Osteocyte (in vitro differentiated cells): ENCODE measurements at places on chromosomes 12 and 14. TPM values are rescaled to one million over a fixed set of nuclear protein-coding genes. Genes with fewer than 3 reads are reported as not detected.

GRCh38 chr12:123519141-123520001 lies 14.1 kb downstream of the RILPL1 start:
- peak; percentile 90 for DNase-seq
- H3K4me1 ChIP-seq, result peaks cover 44% of the 10 kb centered on the region
- peak overlapping the region; percentile 10 for H3K4me3 ChIP-seq
- H3K27ac ChIP-seq, result peak overlapping the region; percentile 99
- no peaks in the 10 kb centered on the region for H3K27me3 ChIP-seq

GRCh38 chr14:52115286-52115685 lies 46.4 kb upstream of the NID2 start:
- H3K36me3 ChIP-seq, result no peaks in the 10 kb centered on the region
- H3K27ac ChIP-seq, result no peak overlapping the region
- no peak overlapping the region for H3K4me3 ChIP-seq
- peaks cover 36% of the 10 kb centered on the region for H3K4me1 ChIP-seq
- H3K27me3 ChIP-seq, result no peaks in the 10 kb centered on the region

Gene LMO3
- 1.6 and 1.8 TPM in 2 replicates for total RNA-seq

- peaks cover 49% of the 10 kb centered on the region for H3K36me3 ChIP-seq
- H3K27ac ChIP-seq, result no peak overlapping the region
- H3K4me3 ChIP-seq, result no peak overlapping the region
- peaks cover 9% of the 10 kb centered on the region for H3K4me1 ChIP-seq
- DNase-seq, result no peak
- H3K27me3 ChIP-seq, result no peaks in the 10 kb centered on the region
Observed at GRCh38 chr14:57401501-57401900, 11.1 kb downstream of the NAA30 start.

DNA sequence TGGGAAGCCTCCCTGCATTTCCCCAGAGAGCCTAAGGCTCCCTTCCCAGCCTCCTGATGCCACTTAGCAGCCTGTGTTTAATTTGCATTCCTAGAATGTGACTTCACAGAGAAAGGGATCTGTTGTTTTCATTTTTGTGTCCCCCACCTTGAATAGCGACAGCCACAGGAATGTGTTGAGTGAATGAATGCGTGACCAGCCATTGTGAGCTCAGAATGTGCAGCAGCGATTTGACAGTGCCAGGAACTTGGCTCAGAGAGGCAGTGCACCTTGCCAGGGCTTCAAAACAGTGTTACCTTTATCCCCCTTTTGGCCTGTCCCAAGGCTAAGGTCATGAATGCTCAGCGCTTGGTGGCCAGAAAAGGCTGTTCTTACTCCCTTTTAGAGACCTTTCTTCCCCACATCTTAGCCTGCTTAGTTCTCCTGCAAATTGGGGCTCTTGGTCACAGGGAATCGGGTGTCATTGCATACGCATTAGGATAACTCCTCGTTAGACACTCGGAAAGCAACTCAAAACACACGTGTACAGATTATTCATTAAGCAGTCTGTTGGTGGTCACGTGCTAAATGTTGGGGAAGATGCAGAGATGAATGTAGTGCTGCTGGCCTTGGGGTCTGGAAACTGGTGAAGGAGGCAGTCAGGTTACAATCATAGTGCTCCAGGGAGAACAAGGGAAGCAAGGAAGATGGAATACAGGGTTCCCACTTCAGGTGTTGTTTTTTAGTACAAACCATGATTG lies 9.8 kb downstream of the NTF3 start:
- no peak overlapping the region for H3K4me3 ChIP-seq
- no peak for DNase-seq
- no peaks in the 10 kb centered on the region for H3K36me3 ChIP-seq
- H3K27ac ChIP-seq, result no peak overlapping the region
- peaks cover 2% of the 10 kb centered on the region for H3K4me1 ChIP-seq

DNA sequence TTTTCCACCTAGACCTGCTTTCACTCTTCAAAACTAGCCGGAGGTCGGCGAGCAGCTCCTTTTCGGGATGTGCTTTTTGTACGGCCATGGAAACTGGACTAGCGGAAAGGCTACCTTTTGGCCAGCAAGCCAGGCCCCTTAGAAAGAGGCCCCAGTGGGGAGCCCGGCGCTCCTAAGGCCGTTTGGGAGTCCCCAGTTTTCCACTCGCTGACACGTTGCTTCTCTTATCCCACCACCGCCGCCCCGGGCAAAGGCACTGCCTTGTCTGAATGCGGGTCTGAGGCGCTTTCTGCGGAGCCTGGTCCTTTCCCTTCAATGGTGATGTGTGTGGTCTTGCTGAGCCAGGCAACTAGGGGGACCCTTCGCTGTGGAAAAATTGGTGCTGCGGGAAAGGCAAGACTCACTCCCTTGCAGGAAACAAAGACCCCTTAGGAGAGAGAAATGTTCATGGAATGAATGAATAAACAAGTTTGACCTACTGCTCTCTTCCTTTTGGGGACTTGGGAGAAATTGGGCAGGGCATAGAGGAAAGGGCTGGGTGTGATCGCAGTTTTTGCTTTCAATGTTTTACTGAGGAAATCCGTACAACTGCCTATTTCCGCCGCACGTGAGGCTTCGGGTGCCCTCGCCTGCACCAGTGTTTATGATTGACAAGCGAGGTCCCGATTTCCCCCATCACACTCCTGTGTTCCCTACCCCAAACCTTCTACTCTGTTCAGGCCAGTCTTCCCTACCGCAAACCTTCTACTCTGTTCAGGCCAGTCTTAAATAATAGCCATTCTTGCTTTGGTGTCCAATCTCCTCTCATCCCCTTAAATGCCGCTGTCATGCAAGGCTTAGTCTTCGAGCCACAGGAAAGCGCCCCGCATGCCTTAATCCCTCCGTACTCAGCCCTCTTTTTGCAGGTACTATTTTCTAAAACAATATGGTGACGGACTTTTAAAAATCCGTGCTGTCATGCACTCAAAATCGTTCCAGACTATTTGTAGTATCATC lies 1.0 kb upstream of the SLC38A2 start:
- peaks cover 34% of the 10 kb centered on the region for H3K4me1 ChIP-seq
- peaks cover 34% of the 10 kb centered on the region for H3K36me3 ChIP-seq
- no peaks in the 10 kb centered on the region for H3K27me3 ChIP-seq
- peak overlapping the region; percentile 95 for H3K4me3 ChIP-seq
- peak; percentile 87 for DNase-seq
- H3K27ac ChIP-seq, result peak overlapping the region; percentile 100

GRCh38 chr12:119613319-119613936 lies 19.9 kb downstream of the TMEM233 start:
- H3K27ac ChIP-seq, result no peak overlapping the region
- H3K27me3 ChIP-seq, result no peaks in the 10 kb centered on the region
- H3K4me1 ChIP-seq, result no peaks in the 10 kb centered on the region
- H3K4me3 ChIP-seq, result no peak overlapping the region
- H3K36me3 ChIP-seq, result no peaks in the 10 kb centered on the region

GRCh38 chr14:30134936-30135335 lies 207.3 kb upstream of the PRKD1 start:
- no peaks in the 10 kb centered on the region for H3K36me3 ChIP-seq
- no peaks in the 10 kb centered on the region for H3K27me3 ChIP-seq
- H3K27ac ChIP-seq, result no peak overlapping the region
- no peak overlapping the region for H3K4me3 ChIP-seq
- H3K4me1 ChIP-seq, result no peaks in the 10 kb centered on the region

DNA sequence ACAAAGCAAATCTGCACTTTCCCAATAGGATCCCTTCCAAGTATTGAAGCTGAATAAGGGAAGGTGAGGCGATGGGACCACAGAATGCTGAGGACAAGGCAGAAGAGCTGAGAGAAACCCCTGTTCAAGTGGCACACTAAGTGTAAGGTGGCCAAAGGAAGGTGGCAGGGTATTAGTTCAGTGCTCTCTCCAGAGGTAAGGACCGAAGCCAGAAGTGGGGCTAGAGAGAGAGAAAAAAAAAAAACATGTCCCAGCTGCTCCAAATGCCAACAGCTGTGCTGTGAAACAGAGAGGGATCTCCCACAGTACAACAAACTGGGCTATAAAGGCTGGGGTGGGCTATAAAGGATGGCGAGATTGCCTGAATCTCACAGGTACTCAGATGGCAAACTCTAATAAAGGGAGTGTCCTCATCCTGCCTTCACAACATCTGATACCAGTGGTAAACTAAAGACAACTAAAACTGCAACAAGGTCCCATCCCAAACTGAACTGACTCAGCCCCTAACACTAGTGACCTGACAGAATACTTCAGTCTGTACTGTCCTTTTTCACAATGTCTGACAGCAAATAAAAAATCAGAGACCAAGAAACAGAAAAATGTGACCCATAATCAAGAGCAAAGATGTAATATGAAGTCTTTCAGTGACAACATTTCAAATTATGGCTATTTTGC lies 47.9 kb downstream of the CDK17 start:
- no peak overlapping the region for H3K27ac ChIP-seq
- peaks cover 42% of the 10 kb centered on the region for H3K4me1 ChIP-seq
- H3K36me3 ChIP-seq, result peaks cover 2% of the 10 kb centered on the region
- H3K27me3 ChIP-seq, result no peaks in the 10 kb centered on the region

GRCh38 chr12:22536346-22536945 lies 7.9 kb downstream of the C2CD5 start:
- H3K27me3 ChIP-seq, result no peaks in the 10 kb centered on the region
- no peak overlapping the region for H3K4me3 ChIP-seq
- peaks cover 36% of the 10 kb centered on the region for H3K36me3 ChIP-seq
- peaks cover 27% of the 10 kb centered on the region for H3K4me1 ChIP-seq
- H3K27ac ChIP-seq, result no peak overlapping the region

GRCh38 chr12:128820723-128821432 lies 2.9 kb downstream of the SLC15A4 start:
- no peak for DNase-seq
- no peak overlapping the region for H3K27ac ChIP-seq
- peaks cover 48% of the 10 kb centered on the region for H3K4me1 ChIP-seq

- no peaks in the 10 kb centered on the region for H3K27me3 ChIP-seq
- no peak overlapping the region for H3K4me3 ChIP-seq
- no peaks in the 10 kb centered on the region for H3K36me3 ChIP-seq
- no peak for DNase-seq
- H3K27ac ChIP-seq, result peak overlapping the region; percentile 75
- peaks cover 47% of the 10 kb centered on the region for H3K4me1 ChIP-seq
Observed at GRCh38 chr12:74780182-74780849, 242.7 kb downstream of the ATXN7L3B start.

Gene BMAL2
- total RNA-seq, result 5.5 and 6.4 TPM in 2 replicates

- no peak for DNase-seq
- H3K27me3 ChIP-seq, result peaks cover 3% of the 10 kb centered on the region
- H3K36me3 ChIP-seq, result no peaks in the 10 kb centered on the region
- H3K27ac ChIP-seq, result no peak overlapping the region
- H3K4me1 ChIP-seq, result no peaks in the 10 kb centered on the region
Observed at GRCh38 chr14:67564236-67564635, 31.1 kb downstream of the PLEKHH1 start.

Gene HCAR1
- total RNA-seq, result 0.21 and 0.37 TPM in 2 replicates

GRCh38 chr12:55548756-55549155 lies 646 bp upstream of the OR6C4 start:
- H3K27ac ChIP-seq, result no peak overlapping the region
- H3K4me3 ChIP-seq, result no peak overlapping the region
- no peaks in the 10 kb centered on the region for H3K4me1 ChIP-seq
- H3K27me3 ChIP-seq, result no peaks in the 10 kb centered on the region
- no peak for DNase-seq

Gene TMEM233
- not detected in 2 replicates for total RNA-seq

DNA sequence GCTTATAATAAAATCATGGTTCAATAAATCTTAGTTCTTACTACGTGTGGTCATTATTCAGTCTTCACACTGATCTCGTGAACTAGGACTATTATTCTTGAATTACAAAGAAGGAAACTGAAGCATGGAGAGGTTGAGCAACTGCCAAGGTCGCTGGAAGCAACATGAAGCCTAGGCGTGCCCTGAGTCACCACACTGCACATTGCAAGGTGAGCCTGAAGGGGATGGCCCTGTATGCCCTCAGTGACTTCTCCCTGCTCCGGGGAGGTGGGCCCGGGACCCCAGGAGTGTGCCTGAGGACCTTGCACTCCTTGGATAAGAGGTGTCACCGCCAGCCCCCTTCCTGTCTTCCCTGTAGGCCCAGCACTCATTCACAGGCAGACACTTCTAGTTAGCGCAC lies 161.6 kb downstream of the CACNA1C start:
- peaks cover 26% of the 10 kb centered on the region for H3K36me3 ChIP-seq
- no peak overlapping the region for H3K4me3 ChIP-seq
- no peak for DNase-seq

Gene OR6C2
- total RNA-seq, result not detected in 2 replicates

- peaks cover 15% of the 10 kb centered on the region for H3K4me1 ChIP-seq
- peak within 1 kb of the TSS; percentile 73 for H3K4me3 ChIP-seq
- DNase-seq, result no peak
- H3K36me3 ChIP-seq, result no peaks in the 10 kb centered on the region
- peaks cover 44% of the 10 kb centered on the region for H3K27me3 ChIP-seq
- H3K27ac ChIP-seq, result no peak within 1 kb of the TSS
Observed at GRCh38 chr12:130715998-130716968, at the start of gene RIMBP2. TSS of gene RIMBP2 (minus strand) at chr12:130716299. CDS start at chr12:130479013, 237,286 bp downstream.

DNA sequence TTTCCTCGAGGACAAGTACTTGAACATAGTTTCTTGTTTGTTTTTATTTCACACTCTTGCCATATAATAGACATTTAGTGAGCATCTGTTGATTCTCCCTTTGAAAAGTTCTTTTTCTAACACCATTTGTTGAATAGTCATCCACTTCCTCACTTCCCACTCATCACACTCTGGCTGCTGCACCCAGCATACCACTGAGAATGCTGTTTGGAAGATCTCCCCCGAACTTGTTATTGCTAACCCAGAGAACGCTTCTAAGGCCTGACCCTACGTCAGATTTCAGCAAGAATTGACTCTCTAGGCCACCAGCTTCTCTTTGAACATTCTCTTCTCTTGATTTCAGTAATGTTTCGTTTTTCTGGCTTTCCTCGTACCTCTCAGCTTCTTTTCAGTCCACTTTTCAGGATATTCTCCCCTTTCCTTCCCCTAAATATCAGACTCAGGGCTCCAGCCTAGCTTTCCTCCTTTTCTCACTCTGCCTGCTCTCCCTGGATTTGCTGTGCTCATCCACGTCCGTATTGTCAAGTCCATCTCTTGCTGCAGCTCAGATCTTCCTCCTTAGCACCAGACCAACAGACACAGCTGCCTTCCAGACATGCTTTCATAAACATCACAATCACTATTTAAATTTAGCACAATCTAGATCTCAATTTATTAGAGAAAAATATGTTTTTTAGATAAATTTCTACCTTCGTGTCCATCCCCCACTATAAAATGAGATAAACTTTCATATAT lies 94.0 kb upstream of the SLC38A4 start:
- H3K27ac ChIP-seq, result no peak overlapping the region
- H3K4me3 ChIP-seq, result no peak overlapping the region
- DNase-seq, result no peak
- H3K27me3 ChIP-seq, result no peaks in the 10 kb centered on the region
- H3K4me1 ChIP-seq, result peaks cover 35% of the 10 kb centered on the region

- no peak for DNase-seq
- H3K27ac ChIP-seq, result peak overlapping the region; percentile 13
- H3K36me3 ChIP-seq, result peaks cover 2% of the 10 kb centered on the region
Observed at GRCh38 chr14:20632448-20632830, 9.1 kb downstream of the OR6S1 start.

DNA sequence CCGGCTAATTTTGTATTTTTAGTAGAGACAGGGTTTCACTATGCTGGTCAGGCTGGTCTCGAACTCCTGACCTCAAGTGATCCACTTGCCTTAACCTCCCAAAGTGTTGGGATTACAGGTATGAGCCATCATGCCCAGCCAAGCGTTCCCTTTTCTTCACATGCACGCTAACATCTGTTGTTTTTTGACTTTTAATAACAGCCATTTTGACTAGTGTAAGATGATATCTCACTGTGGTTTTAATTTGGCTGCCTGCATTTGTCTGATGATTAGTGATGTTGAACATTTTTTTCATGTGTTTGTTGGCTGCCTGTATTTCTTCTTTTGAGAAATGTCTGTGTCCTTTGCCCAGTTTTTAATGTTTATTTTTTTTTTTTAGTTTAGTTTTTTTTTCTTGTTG lies 10.2 kb upstream of the YARS2 start:
- H3K27ac ChIP-seq, result no peak overlapping the region
- no peak for DNase-seq
- peaks cover 22% of the 10 kb centered on the region for H3K27me3 ChIP-seq
- H3K4me1 ChIP-seq, result no peaks in the 10 kb centered on the region
- no peak overlapping the region for H3K4me3 ChIP-seq
